ENCODE measurements at places on chromosomes 4 and X.

GRCh38 chr4:25180524-25181131, 20.4 kb upstream of the SEPSECS start:
- no peak for DNase-seq

DNA sequence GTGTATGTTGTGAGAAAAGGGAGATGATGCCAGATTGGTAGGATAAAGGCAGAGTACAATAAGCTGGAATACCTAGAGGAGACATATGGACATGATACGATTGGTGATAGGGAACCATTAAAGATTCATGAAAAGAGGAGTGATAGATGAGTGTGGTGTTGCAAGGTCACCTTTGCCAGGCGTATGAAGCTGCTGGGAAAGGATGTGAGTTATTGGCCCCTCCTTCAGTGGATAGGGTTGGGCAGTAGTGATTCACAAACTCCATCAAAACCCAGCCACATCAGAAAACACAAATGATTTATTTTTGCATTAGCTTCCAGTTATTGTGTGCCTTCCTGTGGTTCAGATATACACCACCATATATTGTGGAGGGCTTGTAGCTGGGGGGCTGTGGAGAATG, 34.3 kb downstream of the TMEM164 start:
- no peak for DNase-seq

GRCh38 chrX:119734897-119735339, 23.5 kb upstream of the SOWAHD start:
- no peak for DNase-seq

GRCh38 chrX:123809854-123810375, 49.9 kb upstream of the XIAP start:
- no peak for DNase-seq

All from keratinocyte (primary cell).